ENCODE measurements at places on chromosomes 16 and 17. TPM values are rescaled to one million over a fixed set of nuclear protein-coding genes. Genes with fewer than 3 reads are reported as not detected.

Gene KIF19
- total RNA-seq, result not detected

Gene P4HB
- total RNA-seq, result 763 TPM

Gene NEUROD2
- not detected for total RNA-seq

Gene CLEC19A
- total RNA-seq, result not detected

- DNase-seq, result peak; percentile 80
Measured at GRCh38 chr16:2008009-2008526, 1.6 kb downstream of the ZNF598 start.

- no peak for DNase-seq
Measured at GRCh38 chr17:21517538-21518293, 141.6 kb downstream of the KCNJ12 start.

GRCh38 chr17:79864617-79865250, 25.5 kb upstream of the CBX4 start:
- no peak for DNase-seq
